Stimulated activated CD4-positive, alpha-beta T cell treated with anti-CD3 and anti-CD28 coated beads, Interleukin-12 subunit alpha, Interleukin-12 subunit beta, amount 100 ng/mL, for 4 hours (primary cell): ENCODE measurements at places on chromosomes 3 and 15.

- DNase-seq, result no peak
Observed at GRCh38 chr3:67361770-67362169, 292.6 kb downstream of the SUCLG2 start.

- DNase-seq, result no peak
Observed at GRCh38 chr3:1717524-1717923, 381.1 kb upstream of the CNTN4 start.

- DNase-seq, result no peak
Observed at GRCh38 chr3:42230860-42231259, 35.1 kb downstream of the CCK start.

DNA sequence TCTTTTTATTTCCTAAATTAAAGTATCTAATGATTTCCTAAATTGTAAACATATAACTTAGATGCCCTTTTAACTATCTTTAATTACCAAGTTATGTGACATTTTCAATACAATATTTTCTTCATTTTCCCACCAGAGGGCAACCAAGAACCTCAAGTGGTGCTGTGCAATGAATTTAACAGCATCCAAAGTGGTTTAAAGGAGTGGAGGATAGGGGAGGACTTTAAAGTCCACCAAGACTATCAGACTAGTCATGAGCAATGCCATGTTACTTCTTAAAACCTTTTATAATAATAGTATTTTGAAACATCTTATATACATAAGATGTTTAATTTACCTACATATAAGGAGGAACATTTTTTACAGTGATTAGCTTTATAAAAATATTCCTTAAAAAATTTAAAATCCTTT, 74.4 kb downstream of the DLG1 start:
- no peak for DNase-seq

DNA sequence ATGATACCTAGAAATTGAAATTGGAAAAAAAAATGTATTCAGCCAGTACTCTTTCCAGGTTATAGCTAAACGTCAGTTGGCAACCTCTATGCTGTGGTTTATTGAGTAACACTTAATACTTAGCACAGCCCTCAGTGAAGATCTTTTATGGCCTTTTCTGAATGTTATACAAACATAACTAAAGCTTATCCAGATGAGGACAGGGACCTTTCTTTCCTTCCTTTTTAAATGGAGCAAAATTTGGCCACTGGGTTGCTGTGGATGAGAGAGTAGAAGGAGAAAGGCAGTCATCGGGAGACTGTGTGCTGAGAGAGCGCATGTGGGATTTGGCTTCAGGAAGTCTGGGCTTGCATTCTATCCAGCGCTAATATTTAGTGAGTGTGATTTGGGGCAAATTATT, 36.1 kb downstream of the IGF1R start:
- no peak for DNase-seq

- DNase-seq, result no peak
Observed at GRCh38 chr15:40999190-40999589, 45.9 kb downstream of the CHAC1 start.

- DNase-seq, result no peak
Observed at GRCh38 chr3:82940124-82940523, 1178.7 kb upstream of the GBE1 start.

DNA sequence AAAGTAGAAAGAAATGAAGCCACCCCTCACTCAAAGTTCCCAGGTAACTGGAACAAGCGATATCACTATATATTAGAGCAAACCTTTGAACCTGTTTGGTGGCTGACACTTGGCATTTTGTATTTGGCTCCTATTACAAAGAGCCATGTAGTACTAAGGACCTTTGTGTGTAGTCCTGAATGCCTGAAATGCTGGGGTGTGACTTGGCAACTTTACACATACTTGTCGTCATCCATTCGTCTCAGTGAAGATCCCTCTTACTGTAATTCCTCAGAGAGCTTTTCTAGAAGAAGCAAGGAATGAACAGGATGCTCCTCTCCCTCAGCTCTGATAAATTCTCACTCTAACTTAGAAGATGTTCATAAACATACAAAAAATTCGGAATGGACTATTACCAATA, 216.1 kb upstream of the CDIN1 start:
- DNase-seq, result no peak

DNA sequence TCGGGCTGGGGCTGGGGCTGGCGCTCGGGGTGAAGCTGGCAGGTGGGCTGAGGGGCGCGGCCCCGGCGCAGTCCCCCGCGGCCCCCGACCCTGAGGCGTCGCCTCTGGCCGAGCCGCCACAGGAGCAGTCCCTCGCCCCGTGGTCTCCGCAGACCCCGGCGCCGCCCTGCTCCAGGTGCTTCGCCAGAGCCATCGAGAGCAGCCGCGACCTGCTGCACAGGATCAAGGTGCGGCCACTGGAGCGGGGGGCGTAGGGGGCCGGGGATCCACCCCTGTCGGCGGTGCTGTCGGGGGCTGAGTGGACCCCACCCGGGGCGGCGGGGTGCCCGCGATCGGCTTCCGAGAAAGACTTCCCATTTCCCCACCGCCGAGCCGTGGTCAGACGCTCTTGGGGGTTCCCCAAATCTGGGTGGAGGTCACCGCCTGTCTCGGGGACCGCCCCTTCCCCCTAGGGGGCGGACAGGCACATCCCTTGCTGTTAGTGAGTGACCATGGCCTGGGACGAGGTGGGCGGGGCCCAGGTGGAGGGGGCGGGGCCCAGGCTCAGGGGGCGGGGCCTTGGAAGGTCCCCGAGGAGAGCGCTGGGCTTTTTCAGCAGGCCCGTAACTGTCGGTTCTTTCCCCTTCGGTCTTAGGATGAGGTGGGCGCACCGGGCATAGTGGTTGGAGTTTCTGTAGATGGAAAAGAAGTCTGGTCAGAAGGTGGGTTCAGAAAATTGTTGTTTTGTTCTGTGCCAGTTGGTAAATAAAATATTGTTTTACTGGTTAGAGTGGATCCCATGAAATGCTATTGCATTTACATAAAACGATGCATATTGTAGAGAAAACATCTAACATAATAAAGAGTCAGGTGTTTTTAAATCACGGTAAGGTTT, 578 bp downstream of the LACTB start:
- DNase-seq, result peak; percentile 53

DNA sequence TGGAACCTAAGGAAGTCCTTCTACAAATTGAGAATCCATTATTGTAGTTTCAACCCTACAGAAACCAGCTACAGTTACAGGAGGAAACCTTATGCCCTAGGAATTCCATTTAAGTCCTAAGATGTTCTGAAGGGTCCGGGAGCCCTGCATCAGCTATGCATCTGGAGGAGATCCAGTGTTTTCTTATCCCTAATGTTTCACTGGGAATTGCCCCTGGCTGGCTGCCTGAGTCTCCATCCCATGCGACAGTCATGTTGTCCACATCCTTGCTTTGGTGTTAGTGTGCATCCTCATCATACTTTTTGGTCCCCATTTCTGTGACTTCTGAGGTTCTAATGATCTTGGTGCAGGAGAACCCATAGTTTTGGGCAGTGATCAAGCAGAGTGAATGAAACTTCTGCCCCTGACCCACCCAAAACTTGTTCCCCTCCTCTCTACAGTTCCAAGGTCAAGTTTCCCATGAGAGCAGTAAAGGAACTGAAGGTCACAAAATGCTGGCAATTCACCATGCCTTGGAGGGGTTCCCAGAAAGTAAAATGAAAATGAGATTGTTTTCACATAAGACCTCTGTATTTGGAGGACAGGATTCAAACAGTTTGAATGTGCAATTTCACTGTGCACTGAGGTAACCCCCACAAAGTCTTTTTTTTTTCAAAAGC, 121.9 kb upstream of the PHLDB2 start:
- DNase-seq, result no peak

- DNase-seq, result no peak
Observed at GRCh38 chr3:72722930-72723726, 125.1 kb downstream of the SHQ1 start.

DNA sequence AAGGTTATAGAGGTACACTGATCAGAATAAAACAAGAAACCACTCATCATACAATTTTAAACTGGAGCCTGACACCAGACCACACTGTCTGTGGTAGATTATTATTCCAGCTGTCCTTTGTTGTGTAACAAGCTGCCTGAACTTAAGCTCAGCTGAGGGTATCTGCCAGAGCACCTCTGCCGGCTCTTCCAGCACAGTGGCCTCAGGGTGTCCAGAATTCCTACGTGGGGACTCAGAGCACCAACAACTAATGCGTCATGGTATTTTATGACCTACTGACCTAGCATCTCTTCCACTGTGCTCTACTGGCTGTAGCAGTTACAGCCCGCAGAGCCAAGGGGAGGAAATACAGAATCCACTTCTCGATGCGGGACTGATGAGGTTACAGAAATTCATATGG, 15.6 kb upstream of the RAF1 start:
- DNase-seq, result no peak

GRCh38 chr3:46489875-46490274, 7.9 kb upstream of the RTP3 start:
- DNase-seq, result no peak

DNA sequence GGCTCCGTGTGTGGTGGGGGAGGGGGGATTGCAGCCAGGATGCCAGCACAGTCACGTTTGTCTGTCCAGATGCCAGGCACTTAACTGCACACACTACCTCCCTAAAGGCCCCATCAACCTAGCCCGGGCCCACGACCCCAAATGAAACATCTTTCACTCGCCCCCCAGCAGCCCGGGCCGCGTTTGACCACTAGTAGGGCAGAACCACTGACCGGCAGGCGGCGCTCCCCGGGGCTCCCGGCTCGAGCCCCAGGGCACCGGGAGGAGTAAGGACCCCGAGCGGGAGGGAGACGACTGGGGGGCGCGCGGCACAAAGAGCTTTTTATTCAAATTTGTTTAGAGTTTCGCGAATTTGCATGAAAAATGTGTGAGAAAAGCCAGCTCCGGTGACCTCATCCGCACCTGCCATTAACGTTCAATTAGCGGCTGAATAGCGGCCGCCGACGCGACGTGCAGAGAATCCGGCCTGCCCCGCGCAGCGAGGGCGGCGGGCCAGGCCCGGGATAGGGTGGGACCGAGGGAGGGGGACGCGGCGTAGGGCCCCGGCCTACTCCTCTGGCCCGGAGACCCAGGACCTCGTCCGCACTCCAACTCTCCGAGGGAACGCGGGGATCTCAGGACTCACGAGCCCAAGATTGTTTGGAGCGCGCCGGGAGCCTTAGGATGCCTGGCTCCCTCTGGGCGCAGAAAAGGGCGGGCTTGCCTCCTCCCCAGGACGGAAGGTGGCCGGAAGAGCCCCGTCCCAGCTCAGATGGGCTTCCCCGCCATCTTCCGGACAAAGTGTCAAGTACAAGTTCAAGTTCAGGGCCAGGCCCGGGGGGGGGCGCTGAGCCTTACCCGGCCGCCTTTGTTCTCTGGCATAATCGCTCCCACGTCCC, 64.9 kb upstream of the POLG start:
- DNase-seq, result no peak

GRCh38 chr3:10004960-10005564, 18.4 kb upstream of the EMC3 start:
- no peak for DNase-seq

DNA sequence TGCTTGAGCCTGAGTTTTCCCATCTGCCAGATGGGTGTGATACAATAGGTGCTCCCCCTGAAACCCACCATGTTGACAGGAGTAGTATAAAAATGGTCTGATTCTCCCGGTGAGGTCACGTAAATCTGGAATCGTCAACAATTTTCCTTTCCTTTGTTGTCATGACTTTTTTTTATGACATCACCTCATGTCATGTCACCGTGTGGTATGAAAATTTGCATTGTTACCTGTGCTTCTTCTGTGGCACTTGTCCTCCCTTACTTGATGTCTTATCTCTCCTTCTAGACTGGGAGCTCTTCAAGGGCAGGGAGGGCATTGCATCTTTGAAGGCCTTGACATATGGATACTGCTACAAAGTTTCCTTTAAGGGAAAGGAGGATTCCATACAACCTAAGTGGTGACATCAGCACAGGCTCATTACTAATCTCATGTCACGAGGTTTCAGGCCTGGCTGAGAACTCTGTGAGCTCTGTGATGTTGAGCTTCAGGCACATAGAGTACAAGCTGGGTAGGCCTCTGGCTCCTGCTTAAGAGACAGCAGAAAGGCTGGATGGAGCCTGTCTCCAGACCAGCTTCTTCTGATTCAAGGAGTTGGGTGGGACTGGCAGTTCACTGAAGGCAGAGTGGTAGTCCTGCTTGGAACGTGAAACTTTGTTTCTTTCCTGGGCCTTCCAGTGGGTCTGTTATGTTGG, 66.3 kb downstream of the LPP start:
- DNase-seq, result no peak

DNA sequence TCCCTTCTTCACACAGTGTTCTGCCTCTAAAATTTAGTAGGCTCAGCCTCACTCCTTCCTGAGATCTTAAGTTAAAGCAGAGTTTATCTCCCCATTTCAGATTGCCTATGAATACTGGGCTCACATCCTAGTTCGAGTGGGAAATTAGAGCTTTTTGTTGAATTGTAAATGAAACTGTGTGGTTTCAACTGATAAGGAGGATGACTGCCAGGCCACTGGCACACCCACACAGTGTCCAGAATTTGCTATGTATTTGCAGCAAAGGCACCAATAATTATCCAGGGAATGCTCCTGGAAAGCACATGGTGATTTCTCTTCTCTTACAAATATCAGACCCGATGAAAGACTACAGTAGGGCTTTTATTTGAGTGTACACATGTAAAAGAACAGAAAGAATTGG, 308.1 kb upstream of the COL8A1 start:
- DNase-seq, result no peak

DNA sequence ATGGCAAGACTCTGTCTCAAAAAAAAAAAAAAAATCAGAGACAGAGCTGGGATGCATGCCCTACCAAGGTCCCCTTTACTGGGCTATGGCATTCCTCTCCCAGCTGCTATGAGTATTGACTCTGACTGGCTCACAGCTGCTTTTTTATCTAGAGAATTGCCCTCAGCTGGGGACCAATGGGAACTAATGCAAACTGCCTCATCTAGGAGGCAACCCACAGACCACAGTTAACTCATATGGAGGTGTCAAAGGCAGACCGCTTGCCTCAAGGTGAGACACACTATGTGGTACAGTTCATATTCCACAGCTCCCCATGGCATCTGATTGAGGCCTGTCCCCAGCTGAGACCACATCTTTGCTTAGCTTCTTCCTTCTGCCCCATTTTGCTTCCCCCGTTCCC, 183.5 kb upstream of the EOMES start:
- no peak for DNase-seq

GRCh38 chr3:40617084-40617483, 92.3 kb downstream of the ZNF621 start:
- no peak for DNase-seq

DNA sequence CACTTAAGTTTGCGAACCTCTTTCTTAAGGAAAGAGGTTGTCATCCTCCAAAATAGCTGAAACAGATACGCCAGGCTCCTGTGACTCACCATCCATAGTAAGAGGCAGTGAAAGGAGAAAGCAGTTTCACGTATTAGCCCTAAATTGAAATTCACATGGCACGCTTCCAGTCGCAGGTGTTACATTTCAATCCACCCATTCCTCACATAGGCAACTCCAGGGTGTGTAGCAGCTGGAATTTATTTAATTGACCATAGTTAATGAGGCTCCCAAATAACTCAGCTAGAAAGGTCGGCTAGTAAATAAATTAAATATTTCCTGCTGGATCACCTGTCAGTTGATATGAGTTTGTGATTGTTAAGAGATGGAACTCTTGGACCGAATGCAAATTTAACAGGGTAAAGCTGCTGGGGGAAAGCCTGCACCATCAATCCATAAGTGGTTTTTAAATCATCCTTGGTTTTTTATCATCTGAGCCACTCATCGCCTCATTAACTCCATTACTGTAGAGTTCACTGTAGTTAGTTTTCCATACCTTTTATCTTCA, 19.6 kb downstream of the NSUN3 start:
- DNase-seq, result no peak
